ENCODE measurements at places on chromosomes 3 and 15.
A peak's percentile ranks its signal among the peaks of the same experiment; 100 is the strongest.

DNA sequence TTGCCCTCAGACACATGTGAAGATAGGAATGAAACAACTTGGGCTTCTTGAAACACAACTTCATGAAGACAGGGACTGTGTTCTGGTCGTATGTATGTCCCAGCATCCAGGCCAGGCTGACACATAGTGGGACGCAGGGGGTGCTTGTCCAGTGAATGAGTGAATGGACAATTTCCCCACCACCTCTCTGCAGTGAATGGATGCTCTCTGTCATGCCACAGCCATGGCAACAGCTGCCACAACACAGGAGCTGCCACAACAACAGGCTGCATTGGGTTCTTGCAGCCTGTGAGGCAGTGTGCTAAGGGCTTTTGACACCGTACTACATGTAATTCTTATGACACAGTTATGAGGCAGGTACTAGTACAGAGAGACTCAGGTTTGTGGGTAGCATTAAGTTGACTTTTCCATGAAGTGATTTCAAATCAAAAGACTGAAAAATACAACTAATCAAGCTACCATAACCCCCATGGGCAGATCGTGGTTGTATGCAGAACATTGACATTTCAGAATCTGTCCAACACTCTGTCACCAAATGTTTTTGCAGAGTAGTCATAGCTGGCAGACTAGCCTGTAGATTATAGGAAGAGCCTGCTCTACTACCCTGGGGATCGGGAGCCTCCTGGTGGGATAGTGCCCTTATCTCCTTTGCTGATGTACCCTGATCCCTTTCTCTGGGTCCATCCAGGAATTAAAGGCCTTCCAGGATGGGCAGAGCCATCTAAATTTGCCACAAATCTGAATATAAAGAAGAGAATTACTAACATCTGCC, 40.8 kb downstream of the CLSTN2 start:
- no peak for DNase-seq

DNA sequence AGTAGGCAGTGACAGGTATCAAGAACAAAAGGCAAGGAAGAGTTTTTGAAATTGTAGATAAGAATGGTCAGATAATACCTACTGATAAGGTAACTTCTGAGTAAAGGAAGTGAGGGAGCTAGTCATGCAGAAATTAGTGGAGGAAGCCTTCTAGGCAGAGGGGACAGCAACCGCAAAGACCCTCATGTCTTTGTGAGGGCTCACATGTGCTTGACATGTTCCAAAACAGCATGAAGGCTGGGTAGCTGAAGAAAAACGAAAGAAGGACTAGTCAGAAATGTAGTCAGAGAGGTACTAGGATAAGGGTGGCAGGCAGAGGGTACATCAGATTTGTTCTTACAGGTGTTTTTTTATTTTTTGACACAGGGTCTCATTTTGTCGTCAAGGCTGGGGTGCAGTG, 5.3 kb downstream of the SIN3A start:
- DNase-seq, result no peak

- no peak for DNase-seq
Observed at GRCh38 chr3:52234516-52235447, 4.2 kb downstream of the TWF2 start.

- DNase-seq, result no peak
Observed at GRCh38 chr15:89364741-89365450, 30.3 kb upstream of the POLG start.

- DNase-seq, result no peak
Observed at GRCh38 chr3:1883534-1883933, 215.1 kb upstream of the CNTN4 start.

GRCh38 chr3:148379763-148380382, 317.8 kb upstream of the AGTR1 start:
- DNase-seq, result peak; percentile 43

- no peak for DNase-seq
Observed at GRCh38 chr3:157871838-157872460, 234.3 kb downstream of the SHOX2 start.

DNA sequence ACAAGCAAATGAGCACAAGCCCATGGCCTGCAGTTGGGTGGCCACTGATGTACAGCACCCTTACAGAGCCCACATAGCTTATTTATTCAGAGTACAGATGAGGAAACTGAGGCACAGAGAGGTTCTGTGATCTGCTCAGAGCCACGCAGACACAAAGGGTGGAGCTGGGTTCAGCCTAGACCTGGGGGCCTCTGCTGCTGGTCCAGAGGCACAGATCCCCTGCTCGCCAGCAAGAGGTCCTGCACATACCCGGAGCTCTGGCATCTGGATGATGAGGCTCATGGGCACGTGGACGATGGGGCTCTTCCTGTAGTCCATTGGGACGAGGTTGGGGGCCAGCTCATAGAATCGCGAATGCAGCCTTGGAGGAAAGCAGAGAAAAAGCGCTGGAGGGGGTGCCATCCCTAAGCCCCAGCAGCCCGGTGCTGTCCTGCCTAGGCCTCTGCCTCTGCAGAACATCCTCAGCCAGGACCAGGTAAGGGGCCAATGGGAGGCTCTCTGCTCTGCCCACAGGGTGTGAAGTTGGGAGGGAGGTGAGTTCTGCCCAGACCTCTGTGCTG, 18.6 kb downstream of the SH2D7 start:
- no peak for DNase-seq

GRCh38 chr15:42384597-42384996, 25.3 kb downstream of the CAPN3 start:
- DNase-seq, result no peak

DNA sequence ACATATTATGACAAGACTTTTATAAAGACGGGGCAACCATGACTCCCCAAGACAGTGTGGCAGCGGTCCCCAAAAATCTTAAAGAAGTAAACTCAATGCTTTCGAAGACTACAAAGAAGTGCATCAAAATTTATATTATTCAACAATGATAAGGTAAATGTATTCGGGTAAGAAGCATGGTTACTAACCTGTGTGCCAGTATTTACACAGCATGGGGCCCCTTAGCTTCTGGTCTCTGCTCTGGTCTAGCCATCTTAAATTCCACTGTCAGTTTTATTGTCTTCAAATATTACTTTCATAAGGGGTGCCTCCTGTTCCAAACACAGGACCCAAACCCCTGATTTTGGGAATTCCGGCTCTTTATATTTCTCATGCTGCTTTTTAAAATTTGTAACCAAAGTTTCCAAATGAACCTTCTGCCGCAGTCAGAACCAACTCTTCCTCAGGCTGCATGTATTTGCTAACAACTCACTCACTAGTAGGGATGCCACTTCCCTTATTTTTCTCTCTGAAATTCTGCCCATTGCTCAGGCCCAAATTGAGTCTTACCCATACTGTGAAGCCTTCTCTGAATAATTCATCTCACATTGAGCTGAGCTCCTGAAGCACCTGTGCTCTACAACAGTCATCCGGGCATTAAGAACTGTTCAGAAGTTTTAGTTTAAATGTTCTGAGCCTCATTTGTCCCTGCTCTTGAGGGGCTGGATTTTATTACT, 1.2 kb downstream of the TTC23 start:
- no peak for DNase-seq

DNA sequence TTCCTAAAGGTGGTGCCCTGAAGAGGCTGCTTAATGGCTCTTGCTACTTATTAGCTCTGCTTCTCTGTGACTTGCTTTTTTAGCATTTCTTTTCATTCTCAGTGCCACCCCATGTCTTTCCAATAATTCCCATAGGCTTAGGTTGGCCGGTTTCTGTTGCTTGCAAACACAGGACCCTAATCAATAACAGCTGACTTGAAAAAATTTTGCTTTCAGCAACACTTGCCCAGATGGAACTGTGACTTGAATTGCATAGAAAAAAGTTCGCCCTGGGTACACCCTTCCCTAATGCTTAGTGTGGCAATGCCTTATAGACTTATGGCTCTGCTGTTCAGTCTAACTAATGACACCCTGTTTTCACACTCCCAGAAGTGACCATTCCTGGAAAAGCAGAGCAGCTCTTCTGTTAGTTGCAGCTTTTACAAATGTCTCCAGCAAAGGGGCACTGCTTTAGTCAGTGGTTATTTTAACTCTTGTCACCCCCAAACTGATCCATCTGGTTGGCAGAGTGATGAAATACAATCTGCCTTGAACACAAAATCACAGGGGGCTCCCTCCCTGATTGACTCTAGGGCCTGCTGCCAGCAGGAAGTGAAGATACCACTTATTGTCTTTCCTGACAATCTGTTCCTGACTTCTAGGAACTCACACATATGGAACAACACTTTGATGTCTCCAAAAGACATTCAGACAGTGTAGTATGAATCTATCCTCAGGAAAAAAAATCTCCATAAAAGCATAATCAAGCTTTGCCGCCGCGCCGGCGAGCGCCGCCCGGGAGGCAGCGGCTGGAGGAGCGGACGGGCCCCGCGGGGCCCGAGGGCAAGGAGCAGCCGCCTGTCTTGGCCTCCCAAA, 9.7 kb upstream of the SLMAP start:
- no peak for DNase-seq

DNA sequence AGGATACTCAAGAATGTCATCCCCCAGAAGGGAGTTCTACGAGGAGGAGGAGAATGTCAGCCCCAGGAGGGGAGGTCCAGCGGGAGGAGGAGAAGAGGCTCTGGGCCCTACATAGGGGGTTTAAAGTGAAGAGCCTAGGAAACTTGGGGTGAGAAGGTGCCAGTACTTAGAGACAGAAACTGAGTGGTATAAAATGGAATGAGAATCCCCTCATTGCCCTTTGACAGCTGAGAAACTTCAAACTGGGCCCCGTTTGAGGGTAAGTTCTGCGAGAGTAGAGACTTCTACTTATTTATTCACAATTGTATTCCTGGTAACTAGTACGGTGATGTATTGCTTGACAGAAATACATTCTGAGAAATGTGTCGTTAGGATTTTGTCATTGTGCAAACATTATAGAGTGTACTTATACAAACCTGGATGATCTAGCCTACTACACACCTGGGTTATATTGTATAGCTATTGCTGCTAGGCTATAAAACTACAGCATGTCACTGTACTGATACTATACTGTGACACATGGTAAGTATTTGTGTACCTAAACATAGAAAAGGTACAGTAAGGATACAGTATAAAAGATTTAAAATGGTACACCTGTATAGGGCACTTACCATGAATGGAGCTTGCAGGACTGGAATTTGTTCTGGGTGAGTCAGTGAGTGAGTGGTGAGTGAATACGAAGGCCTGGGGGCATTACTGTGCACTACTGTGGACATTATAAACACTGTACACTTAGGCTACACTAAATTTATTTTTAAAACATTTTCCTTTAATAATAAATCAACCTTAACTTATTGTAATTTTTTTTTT, 62.0 kb downstream of the TSC22D2 start:
- DNase-seq, result no peak

DNA sequence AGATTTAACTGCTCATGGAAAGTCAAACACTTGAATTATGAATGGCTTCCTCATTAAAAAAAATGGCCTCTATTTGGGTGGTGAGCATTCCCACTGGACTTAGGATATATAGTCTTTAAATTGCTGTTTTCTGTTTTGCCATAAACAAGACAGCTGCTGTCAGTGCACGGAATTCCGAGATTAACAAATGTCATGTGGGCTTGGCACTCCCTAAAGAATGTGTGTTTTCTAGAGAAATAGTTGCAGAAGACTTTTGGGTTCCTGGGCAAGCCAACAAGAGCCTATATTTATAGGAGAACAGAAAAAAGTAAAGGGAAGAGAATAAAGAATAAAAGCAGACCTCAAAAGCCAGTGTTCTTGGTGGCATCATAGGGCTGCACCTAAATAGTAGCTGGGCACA, 13.6 kb upstream of the TFG start:
- DNase-seq, result no peak

DNA sequence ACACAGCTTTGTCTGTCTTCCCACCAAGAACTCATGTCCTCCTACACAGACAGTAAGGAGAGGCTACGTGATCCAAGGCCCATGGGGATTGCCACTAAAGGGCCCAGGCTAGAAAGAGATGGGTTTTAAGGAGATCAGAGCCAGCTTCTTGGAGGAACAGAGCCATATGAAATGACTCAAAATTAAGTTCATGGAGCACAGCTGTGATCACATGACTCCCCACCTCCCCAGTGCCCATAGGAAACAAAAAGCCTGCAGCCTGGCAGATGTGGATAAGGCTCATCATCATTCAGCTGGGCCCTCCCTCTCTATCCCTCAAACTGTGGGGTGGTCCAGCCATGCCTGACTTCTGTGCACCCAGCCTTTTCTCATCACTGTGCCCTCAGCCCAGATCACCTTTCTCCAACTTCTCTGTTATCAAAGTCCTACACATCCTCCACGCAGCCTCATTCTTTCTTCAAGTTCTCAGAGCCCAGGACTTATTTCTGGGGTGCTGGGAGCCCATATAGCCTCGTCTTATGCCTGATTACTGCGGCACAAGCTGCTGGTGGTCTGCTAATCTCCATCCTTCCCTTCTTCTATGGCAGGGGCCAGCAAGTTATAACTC, 137.6 kb downstream of the SMAD6 start:
- DNase-seq, result no peak

DNA sequence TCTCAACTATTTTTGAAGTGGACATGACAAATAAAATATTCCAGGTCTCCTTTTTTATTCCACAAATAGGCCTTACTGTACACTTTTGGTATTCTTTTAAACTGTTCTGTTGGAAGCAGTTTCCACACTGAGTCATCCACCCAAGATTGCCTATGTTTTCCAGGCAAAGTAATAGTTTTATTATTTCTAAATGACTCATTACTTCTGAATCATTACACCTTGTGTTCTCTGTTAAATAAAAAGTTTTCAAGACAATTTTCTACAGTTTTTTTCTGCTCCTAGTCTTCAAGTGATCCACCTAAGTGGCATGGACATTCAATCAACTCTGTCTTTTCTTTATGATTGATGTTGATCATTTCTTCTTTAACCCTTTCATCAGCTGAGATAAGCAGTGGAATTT, 26.5 kb downstream of the PPP2R3A start:
- no peak for DNase-seq

DNA sequence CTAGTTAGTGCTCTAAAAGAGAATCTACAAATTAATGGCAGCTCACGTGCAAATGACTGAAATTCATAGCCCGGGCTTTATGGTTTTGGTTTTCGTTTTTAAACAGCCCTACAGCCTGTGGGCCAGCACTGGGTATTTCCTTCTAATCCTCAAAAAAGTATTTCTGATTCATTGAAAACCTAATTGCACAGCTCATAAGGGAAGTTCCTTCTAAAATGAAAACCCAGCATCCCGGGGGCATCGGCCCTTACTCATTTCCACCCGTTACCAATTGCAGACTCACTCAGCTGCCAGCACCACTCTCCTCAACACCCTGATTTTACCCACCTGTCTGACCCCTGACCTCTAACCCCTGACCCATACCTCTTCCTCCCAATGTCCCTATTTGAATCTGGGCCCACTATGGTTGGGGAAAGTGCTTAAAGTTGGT, 59.5 kb upstream of the ZNF148 start:
- DNase-seq, result no peak

- DNase-seq, result no peak
Observed at GRCh38 chr3:123562547-123562946, 22.3 kb downstream of the HACD2 start.

Data from NCI-H460 (cell line).